ENCODE measurements at places on chromosomes 2 and 18.

GRCh38 chr18:57835904-57836303 lies 32.8 kb upstream of the ATP8B1 start:
- DNase-seq, result no peak

DNA sequence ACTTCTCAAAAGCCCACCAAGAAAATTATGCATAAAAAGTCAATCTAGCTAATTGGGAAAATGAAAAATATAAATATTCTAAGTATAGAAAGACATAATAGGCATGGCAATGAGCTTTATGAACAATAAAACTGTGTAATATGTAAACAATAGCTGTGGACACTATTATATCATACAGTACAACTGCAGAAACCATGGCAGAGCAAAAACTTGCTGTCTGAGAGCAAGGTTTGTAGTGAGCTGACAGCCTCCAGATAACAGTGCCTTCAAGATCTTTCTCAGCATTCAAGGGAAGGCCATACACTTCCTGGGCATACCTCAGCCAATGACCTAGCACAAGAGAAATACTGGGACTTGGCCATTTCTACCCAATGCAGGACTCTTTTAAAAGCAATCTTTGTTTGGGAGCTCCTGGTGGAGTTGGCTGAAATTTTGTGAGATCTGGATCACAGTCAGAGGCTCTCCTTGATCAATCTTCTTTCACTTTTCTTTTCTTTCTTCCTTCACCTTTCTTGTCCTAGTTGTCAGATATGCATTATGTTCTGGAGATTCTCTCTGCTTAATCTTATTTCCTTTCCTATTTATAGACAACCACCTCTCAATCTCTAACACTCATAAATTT lies 427.2 kb upstream of the UBE2E3 start:
- DNase-seq, result no peak

DNA sequence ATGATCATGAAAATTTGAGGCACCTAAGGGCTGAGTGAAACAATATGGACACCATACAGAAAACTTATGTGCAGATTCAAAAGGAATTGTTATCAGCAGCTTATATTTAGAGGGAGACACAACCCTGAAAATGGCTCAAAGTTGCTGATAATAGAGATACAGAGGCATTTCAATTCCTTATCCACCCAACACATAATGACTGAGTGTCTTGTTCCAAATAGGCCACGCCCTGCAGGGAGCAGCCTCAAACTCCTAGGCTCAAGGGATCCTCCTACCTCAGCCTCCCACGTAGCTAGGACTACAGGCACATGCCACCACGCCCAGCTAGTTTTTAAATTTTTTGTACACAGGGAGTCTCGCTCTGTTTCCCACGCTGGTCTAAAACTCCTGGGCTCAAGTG lies 79.0 kb downstream of the LBH start:
- DNase-seq, result no peak

DNA sequence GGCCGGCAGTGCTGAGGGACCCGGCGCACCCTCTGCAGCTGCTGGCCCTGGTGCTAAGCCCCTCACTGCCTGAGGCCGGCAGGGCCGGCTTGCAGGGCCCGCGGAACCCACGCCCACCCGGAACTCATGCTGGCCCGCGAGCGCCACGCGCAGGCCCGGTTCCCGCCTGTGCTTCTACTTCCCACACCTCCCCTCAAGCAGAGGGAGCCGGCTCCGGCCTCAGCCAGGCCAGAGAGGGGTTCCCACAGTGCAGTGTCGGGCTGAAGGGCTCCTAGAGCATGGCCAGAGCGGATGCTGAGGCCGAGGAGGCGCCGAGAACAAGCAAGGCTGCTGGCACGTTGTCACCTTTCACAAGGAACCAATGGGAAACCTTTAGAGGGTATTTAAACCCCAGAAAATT lies 36.8 kb upstream of the ZNF532 start:
- no peak for DNase-seq

DNA sequence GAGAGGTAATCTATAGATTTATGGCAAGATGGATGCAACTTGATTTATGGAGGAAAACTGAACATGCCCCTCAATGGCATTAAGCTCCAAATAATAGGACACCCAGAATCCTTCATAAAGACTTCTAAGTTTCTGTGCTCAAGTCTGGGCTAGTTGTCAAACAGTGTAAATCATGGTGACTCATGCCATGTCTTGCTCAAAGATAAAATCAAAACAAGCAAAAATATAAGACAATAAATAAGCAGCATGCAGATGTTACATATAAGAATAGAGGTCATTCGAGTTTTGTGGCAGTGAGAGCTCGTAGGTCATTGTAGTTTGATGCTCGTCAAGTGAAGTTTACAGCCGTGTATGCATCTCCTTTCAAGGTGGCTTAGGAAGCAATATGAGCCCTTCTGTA lies 403.2 kb downstream of the THSD7B start:
- no peak for DNase-seq

- DNase-seq, result no peak
Observed at GRCh38 chr2:20542269-20542668, 95.4 kb downstream of the RHOB start.

DNA sequence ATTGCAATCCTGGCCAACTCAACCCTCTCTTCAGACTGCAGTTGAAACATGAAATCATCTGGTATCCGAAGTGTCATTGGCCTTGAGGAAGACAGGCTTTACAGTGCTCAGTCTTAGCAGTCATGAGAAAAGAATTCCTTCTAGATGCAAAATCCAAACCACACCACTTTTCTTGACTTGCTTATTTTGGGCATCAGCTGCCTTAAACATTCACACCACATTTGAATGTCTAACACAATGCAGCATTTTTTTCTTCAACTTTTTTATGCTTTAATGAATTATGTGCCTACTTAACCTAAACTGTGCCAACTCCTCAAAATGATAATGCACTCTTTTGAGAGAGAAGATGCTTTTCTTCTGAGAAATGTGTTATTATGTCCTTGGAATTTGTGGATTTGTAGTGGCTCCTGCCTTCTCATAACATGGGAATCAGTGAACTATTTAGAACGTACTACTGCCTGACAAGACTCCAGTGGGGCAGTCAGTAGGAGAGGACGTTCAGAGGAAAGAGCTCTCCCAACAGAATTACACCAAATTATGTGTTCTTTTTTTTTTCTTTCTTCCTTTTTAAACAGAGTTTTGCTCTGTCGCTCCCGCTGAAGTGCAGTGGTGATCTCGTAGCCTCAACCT lies 3.2 kb upstream of the FAM98A start:
- no peak for DNase-seq

Measured in stimulated activated CD4-positive, alpha-beta T cell treated with anti-CD3 and anti-CD28 coated beads, TNF-alpha, amount 100 ng/mL, for 48 hours (primary cell).